Stimulated activated memory B cell treated with anti-CD40 and anti-IgM and Interleukin-4, amounts not matched to agents 10 μg/mL and 1 μg/mL and 100 μg/mL, for 72 hours (primary cell): ENCODE measurements at places on chromosomes 4 and X.

DNA sequence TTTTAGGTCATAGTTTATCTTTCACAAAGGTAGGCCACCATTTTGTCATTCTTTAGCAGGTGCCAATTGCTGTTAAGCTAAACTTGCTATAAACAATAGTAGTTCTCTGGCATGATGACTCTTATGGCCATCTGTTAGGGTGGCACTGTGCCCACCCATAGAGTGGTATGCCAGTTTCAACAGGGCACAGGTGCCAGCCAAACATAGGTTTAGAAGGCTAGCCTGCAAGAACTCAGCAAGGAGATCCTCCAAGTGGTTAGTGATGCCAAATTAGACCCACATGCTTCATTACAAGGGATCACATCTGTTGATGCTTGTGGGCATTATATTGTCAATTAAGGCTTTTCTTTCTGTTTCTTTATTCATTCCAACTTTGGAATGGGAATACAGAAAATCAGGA is 204.5 kb downstream of the FMR1NB start:
- no peak for ATAC-seq

DNA sequence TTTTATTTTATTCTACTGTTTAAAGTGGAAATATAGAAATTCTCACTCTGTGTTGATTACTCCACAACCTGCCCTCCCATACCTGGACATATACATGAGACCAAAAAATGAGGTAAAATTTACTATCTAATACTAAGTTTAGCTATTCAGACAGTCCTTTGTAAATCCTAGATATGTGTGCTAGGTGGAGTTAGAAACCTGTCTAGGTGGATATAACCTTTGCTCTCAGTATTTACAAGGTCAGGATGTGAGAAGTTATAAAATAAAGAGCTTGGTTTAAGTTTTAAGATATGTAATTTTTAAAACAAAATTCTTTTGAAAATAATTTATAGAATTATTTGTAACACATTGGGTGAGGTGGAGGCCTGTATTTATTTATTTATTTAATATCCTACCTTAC is 221.5 kb downstream of the PCDH7 start:
- ATAC-seq: no peak

DNA sequence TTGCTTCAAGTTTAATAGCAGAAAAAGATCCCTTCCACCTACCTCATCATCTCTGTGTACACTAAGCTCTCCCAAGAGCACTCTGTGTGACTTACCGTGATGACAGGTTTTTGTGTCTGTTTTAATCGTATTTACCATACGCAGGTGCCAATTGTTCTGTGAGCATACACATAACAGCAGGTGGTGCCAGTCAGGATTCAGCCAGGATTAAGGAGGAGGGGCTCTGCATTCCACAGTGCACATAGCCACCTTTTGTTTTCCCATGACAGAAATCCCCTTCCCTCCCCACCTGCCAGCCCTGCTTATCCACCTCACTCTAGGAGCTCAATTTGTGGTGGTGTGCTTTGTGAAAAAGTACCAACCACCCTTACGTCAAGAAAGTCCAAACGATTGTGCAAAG is 14.8 kb downstream of the ANK2 start:
- no peak for ATAC-seq

GRCh38 chr4:169818063-169818679 is 60.4 kb upstream of the HPF1 start:
- peak; percentile 65 for ATAC-seq

- no peak for ATAC-seq
Observed at GRCh38 chr4:23814587-23814986, 75.3 kb downstream of the PPARGC1A start.

- no peak for ATAC-seq
Observed at GRCh38 chr4:182604161-182604622, 313.0 kb downstream of the DCTD start.

GRCh38 chrX:129653971-129654651 is 645 bp downstream of the APLN start:
- ATAC-seq: peak; percentile 69

DNA sequence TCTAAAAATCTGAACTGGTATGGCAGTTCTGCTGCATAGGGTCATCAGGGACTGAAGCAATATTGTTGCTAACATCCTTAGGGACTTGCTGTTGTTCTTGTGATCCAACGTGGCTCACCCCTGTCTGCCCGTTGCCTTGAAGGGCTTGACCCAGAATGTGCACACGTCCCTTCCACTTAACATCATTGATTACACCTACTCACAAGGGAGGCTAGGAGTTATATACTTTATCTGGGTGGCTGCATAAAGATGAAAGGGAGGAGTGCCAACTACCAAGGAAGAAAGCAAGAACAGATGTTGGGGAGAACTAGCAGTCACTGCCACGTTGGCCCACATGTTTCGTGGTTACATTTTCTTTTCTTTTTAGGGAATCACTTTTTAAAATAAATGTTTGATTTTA is 34.0 kb downstream of the SLC9A6 start:
- ATAC-seq: no peak

GRCh38 chr4:84965553-84966381 is 723 bp downstream of the WDFY3 start:
- peak; percentile 57 for ATAC-seq

DNA sequence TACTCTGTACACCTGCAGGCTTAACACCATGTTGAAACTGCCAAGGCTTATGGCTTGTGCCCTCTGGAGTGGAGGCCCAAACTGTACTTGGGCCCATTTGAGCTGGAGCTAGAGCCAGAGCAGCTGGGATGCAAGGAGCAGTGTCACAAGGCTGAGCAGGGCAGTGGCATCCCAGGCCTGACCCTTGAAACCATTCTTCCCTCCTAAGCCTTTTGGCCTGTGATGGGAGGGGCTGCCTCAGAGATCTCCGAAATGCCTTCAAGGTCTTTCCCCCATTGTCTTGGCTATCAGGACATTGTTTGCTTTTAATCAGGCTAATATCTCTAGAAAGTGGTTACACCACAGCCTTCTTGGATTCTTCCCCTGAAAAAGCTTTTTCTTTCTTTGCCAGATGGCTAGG is 10.9 kb upstream of the PNMA5 start:
- ATAC-seq: no peak

DNA sequence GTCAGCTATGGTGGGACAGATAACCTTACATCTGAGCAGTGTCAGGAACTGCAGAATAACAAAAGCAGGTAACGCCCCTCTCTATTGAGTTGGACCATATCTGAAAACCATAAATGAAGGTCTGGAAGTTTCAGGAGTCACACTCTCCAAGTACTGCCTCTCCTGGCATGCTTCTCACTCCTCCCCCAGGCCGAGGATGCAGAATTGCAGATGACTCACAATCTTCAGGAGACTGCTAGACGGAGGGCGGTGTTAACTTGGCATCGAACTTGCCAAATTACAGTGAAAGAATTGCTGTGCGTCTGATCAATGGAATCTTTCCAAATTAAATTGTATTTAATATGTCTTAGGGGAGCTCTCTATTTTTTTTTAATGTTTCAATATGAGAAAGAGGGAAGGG is 67.1 kb upstream of the TRIM2 start:
- no peak for ATAC-seq

- no peak for ATAC-seq
Observed at GRCh38 chr4:159197260-159197884, 94.5 kb downstream of the RAPGEF2 start.

DNA sequence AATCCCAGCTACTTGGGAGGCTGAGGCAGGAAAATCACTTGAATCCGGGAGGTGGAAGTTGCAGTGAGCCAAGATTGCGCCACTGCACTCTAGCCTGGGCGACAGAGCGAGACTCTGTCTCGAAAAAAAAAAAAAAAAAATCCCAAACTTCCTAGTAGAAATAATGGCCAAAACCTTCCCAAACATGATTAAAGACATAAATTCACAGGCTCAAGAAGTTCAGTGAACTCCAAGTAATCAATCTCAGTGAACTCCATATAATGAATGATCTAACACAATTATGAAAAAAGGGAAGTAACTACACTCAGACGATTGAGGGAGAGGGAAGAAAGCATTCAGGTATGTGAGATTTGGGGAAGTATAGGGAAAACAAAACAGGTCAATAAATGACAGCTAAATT is 6.5 kb downstream of the FUNDC1 start:
- ATAC-seq: no peak

DNA sequence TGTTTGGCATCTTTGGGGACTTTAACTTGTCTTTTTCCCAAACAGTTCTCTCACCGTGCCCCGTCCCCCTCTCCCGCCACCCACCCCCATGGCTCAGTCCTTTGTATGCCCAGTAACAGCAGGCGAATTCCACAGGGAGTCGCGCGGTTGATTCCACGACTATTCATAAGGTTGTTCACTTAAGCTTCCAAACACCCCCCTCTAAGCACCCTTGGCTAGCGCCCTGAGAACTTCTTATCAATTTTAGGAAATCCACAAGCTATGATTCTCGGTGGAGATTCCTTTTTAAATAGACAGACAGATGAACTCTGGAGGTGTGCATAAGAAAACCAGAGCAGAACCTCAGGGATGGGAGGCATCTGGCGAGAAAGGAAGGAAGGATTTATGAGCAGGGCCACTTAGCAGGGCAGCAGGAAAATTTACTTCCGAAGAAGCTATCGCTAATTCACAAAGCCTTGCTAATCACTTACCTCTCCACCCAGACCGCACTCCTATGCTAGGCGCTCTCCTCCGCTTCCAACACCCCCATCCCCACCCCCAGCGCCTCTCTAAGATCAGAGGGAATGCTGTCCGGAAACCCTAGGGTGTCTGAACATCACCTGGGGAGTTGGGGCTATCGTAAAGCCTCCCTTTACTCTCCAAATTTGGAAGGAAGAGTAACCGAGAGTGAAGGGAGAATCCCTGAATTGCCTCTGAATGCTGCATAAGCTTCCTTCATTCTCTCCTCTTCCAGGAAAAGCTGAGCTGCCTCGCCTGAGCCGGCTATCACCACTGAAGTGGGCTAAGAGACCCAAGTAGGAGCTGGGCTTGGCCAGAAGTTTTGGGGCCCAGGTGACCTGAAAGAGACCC is 1.7 kb downstream of the UNC5C start:
- ATAC-seq: no peak

DNA sequence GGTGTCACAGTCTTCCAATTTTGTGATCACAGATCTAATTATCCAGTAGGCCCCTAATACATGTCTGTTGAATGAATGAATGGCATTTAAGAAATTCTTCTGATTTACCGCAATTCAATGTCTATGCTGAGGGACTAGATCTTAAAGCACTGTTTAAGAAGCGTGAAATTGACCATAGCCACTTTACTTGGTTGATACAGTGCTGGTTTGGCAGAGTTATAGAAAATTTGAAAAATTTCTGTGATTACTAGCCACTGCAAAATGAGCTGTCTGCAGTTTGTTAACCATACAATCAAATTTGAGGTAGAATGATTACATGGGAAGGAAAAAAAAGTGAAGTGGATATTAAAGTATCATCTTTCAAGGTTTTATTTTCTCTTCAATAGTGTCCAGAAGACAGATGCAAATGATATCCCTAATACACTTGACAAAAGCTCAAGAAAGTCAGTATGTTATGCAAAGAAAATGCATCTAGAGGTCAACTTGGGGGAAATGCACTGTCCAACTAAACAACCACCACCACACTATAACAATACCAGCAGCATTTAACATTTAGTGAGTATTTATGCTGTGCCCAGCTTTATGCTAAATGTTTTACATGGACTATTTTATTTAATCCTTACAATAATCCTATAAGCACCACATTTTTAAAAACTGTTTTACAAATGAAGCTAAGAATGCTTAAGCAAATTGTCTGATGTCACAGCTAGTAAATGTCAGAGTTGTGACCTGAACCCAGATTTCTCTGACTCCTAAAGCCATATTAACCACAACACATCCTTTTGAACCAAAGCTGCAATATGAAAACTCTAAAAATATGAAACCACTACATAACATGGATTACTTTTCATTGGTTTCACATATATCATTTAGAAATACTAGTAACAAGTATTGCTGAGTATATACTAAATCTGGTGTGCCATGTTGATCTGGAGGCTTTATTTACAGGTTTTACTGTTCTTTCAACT is 217.9 kb upstream of the MAB21L2 start:
- no peak for ATAC-seq

GRCh38 chr4:1398681-1399507 is 7.3 kb downstream of the NKX1-1 start:
- no peak for ATAC-seq

GRCh38 chrX:29691044-29691443 is 524.3 kb upstream of the MAGEB2 start:
- no peak for ATAC-seq

DNA sequence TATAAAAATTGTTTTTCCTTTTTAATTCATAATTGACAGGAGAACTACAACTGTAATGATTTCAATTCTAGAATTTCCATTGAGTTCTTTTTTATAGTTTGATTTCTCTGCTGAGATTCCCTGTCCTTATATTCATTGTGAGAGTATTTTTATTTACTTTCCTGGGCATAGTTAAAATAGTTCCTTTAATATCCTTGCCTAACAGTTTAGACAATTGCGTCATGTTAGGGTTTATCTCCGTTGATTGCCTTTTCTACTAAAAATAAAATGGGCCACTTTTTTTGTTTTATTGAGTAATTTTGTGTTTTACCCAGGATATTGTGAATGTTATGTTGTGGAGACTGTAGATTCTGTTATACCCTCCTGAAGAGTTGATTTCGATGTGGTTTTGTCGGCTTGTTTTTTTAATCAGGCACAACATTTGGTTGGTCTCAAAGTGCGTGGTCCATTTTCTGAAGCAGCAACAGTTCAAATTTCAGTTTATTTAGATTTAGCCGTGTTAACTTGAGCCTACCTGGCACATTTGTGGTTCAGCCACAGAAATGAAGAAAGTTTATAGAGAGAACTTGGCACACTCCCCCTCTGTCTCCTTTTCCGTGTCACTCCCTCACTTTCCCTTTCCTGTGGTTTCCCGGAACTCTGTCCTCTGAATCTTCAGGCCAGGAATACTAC is 16.0 kb upstream of the PRRG1 start:
- no peak for ATAC-seq

- no peak for ATAC-seq
Observed at GRCh38 chr4:771464-771863, 54.5 kb downstream of the CPLX1 start.

GRCh38 chr4:21733894-21734630 is 214.5 kb downstream of the KCNIP4 start:
- ATAC-seq: no peak

DNA sequence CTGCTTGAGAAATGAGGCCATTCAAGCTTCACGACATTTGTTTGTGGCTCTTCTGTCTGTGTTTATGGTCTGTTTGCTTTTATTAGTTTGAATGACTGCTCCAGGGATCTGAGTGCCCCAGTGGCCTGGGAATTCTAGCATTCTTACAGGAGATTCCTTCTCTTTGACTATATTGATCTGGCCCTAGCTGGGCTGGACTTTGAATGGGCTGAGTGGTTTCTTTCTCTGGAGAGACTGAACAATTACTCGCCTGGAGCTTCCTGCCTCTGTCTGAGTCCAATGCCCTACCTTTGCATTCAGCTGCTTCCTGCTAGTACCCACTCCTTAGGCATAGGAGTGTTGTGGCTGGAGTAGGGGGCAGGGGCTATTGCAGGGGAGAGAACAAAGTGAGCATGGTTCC is 51.2 kb upstream of the EDA start:
- ATAC-seq: no peak

DNA sequence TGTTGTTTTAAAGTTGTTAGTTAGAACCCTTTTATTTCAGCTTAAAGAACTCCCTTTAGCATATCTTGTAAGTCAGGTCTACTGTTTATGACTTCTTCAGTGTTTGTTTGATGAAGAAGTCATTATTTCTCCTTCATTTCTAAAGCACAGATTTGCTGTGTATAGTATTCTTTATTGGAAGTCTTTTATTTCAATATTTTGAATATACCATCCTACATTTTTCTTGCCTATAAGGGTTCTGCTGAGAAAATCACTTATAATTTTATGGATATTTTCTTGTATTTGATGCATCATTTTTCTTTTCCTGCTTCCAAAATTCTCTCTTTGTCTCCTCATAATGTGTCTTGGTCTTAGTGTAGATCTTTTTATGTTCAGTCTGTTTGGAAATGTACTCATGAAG is 134.5 kb downstream of the CPXCR1 start:
- ATAC-seq: no peak

- no peak for ATAC-seq
Observed at GRCh38 chr4:186404562-186405134, 138.7 kb downstream of the F11 start.
